ENCODE measurements at places on chromosomes 4 and X.

DNA sequence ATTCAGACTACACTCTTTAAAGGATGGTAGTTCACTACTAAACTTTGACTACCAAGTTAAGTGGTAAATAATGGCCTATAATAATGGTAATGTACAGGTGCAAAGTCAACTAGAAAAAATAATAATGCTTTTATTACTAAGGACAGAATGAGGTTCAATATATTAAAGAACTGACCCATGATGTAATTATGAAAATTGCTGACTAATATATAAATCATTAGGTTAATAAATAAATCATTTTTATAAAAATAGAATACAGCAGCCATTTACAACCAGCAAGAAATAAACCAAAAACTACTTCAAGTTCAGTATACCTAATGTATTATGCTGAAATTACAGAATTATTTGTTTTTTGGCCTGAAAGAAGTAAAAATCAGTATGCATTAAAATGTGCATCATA lies 577.2 kb downstream of the PPARGC1A start:
- DNase-seq = no peak

GRCh38 chrX:118211891-118212816 lies 95.5 kb upstream of the KLHL13 start:
- no peak for DNase-seq

- no peak for DNase-seq
Measured at GRCh38 chrX:24876530-24877287, 139.1 kb downstream of the ARX start.

DNA sequence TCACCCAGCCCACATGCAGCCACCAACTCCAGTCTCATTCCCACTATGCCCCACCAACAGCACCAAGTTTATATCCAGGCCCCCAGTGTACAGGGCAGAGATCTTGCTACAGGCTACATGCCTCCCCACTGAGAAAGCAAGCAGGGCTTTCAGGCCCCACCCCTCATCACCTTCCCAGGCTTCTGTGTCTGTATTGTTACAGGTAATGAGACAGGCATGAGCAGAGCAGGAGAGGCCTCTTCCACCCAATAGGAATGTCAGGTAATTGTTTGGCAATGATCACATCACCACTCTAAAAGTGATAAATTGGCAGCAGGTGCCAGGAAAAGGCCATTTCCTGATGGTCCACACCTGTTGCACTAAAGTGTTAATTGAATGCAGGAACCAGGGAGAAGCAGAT lies 102.5 kb downstream of the ZNF518B start:
- no peak for DNase-seq

DNA sequence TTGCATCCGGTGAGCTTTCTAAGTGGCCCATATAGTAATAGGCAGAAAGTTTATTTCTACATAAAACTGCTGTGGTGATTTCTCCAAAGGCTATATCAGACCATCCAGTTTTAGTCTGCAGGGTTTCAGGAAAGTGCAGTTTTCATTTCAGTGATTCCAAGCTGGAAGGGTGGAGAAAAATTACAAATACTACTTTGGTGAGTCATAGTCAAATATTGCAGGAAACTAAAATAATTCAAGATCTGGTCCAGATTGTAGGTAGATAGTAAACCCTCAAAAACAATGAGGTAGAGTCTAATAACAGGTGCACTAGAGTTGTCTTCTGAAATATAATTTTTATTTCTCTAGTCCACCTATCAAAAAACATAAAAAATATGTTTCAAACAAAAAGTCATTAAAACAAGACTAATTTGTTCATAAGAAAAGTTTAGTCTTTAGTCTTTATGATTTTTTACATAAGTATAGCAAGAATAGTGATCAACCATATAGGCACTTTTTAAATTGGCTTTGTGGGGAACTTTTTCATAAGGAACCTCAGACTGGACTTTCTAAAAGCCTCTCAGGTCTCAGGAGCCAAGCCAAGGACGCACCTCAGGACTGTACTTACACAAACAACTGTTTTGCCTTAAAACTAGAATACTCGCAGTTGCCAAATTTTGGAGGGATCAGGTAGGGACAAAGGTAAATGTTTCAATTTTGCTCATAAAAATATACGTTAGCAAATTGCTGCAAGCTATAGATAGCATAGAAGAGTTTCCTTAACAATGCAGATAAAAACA lies 101.8 kb upstream of the TLR3 start:
- DNase-seq = no peak

Data from substantia nigra (tissue), 51 donors.